ENCODE measurements at places on chromosomes 4 and X.

DNA sequence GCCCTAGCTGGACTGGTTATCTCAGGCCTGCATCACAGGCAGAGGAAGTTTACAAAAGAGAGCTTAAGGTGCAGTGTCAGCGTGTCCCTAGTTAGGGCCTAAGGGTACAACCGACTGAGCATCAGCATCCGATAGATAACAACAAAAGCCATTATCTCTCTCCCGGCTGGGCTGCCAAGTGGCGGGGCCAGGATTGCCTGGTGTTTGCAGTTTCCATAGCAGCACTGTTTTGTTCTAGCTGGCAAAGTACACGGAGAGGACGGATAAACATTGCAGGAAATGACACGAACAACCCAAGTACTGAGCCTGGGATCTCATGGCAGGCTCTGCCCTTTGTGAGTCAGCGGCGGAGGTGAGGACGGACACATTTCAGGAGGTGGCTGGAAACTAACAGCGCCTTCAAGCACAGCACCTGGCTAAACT, 104.7 kb upstream of the NOCT start:
- H3K4me1 ChIP-seq = no peaks in the 10 kb centered on the region
- DNase-seq = no peak
- no peak overlapping the region for H3K27ac ChIP-seq
- no peak overlapping the region for H3K4me3 ChIP-seq
- no peaks in the 10 kb centered on the region for H3K36me3 ChIP-seq
- no peaks in the 10 kb centered on the region for H3K27me3 ChIP-seq

DNA sequence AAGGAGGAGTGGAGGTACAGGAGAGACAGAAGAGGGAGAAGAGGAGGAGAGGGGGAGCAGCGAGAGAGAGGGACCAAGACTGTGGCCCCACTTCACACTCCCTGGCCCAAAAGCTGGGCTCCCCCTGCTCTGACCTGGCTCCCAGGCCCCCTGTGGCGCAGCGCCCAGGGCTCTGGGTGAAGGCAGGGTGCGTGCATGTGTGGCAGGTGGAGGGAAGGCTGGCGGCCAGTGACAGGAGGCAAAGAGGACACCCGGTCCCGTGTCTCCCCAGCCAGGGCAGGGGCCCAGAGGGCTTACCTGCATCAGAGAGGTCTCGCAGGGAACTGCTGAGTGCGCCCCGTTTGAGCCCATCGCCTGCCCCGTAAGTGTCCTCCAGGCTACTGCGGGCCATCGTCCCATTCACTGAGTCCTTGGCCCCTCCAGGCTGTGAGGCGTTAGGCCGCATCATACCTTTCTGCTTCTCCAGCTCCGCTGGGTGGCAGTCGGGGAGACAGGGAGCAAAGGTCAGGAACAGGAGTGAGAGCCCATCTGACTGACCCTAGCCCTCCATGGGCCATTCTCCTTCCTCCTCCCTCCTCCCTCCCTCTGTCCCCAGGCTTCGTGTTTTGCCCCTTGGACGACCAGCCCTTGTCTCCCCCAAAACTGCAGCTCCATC, 11.1 kb upstream of the KDM5C start:
- H3K4me1 ChIP-seq = no peaks in the 10 kb centered on the region
- H3K36me3 ChIP-seq = no peaks in the 10 kb centered on the region
- no peak overlapping the region for H3K27ac ChIP-seq
- H3K27me3 ChIP-seq = no peaks in the 10 kb centered on the region

- no peak overlapping the region for H3K27ac ChIP-seq
- DNase-seq = no peak
- H3K27me3 ChIP-seq = no peaks in the 10 kb centered on the region
- H3K4me3 ChIP-seq = no peak overlapping the region
- H3K36me3 ChIP-seq = no peaks in the 10 kb centered on the region
- no peaks in the 10 kb centered on the region for H3K4me1 ChIP-seq
These were observed 223.9 kb upstream of the EPHA5 start for GRCh38 chr4:65893957-65894755.

DNA sequence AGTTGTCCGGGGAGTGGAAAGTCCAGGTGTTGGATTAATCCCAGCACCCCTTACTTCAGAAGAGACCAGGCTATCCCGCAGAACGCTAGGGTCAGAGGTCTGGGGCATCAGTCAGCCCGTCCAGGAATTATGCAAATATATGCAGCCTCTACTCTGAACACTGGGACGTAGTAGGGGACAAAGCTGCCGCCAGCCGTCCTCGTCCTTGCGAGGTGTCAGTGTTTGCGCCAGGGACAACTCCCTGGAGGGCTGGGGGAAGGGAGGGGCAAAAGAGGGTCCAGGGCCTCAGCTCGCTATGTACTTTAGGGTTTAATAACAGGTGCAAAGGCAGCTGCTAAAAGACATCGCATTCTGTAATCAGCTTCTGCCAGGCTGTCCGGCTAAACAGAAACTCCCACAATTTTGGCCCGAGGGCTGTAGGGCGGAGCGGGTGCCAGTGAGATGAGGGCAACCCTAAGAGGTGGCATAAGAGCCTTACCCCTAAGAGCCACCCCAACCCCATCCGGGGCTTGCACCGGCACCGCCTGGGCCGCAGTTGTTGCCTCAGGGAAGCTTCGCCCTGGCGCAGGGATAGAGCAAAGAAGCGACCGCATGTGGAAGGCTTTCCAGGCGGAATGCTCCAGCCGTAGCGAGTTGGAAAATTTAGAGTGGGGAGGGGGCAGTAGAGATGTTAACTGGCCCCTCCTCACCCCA, 8.4 kb downstream of the HAND2 start:
- DNase-seq = no peak
- no peak overlapping the region for H3K27ac ChIP-seq
- H3K27me3 ChIP-seq = peaks cover 76% of the 10 kb centered on the region
- no peaks in the 10 kb centered on the region for H3K4me1 ChIP-seq
- H3K36me3 ChIP-seq = no peaks in the 10 kb centered on the region

GRCh38 chrX:71514367-71515037, 18.4 kb upstream of the OGT start:
- no peaks in the 10 kb centered on the region for H3K36me3 ChIP-seq
- H3K27ac ChIP-seq = no peak overlapping the region
- H3K27me3 ChIP-seq = no peaks in the 10 kb centered on the region
- no peak overlapping the region for H3K4me3 ChIP-seq

- H3K36me3 ChIP-seq = no peaks in the 10 kb centered on the region
- no peak overlapping the region for H3K4me3 ChIP-seq
- H3K4me1 ChIP-seq = peaks cover 67% of the 10 kb centered on the region
- peak; percentile 61 for DNase-seq
- no peaks in the 10 kb centered on the region for H3K27me3 ChIP-seq
These were observed 21.0 kb downstream of the JAKMIP1 start for GRCh38 chr4:6179362-6179761.

GRCh38 chrX:45806410-45807121, 605.9 kb upstream of the DIPK2B start:
- H3K36me3 ChIP-seq = no peaks in the 10 kb centered on the region
- H3K4me3 ChIP-seq = peak overlapping the region; percentile 55
- peaks cover 15% of the 10 kb centered on the region for H3K4me1 ChIP-seq
- H3K27me3 ChIP-seq = no peaks in the 10 kb centered on the region
- DNase-seq = peak; percentile 71

GRCh38 chr4:40525752-40526598, 103.7 kb downstream of the RBM47 start:
- H3K27ac ChIP-seq = peak overlapping the region; percentile 62
- H3K27me3 ChIP-seq = no peaks in the 10 kb centered on the region
- no peaks in the 10 kb centered on the region for H3K4me1 ChIP-seq
- H3K36me3 ChIP-seq = no peaks in the 10 kb centered on the region
- DNase-seq = no peak

DNA sequence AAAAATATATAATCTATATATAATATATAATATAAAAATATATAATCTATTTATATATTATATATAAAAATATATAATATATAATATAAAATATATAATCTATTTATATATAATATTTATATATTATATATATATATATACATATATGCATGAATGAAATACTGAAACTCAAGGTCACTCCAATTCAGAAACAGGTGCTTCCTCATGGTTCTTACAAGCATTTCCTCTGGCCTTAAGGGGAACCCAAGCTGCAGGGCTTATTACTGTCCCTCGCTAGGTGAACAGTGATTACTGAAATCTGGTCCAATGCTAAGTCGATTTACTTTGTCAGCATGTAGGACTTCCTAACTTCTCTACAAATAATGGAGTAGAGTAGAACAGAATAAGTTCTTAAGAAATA, 174.3 kb downstream of the GPM6A start:
- H3K27me3 ChIP-seq = no peaks in the 10 kb centered on the region
- H3K4me1 ChIP-seq = no peaks in the 10 kb centered on the region
- DNase-seq = no peak
- no peak overlapping the region for H3K27ac ChIP-seq
- H3K36me3 ChIP-seq = no peaks in the 10 kb centered on the region

DNA sequence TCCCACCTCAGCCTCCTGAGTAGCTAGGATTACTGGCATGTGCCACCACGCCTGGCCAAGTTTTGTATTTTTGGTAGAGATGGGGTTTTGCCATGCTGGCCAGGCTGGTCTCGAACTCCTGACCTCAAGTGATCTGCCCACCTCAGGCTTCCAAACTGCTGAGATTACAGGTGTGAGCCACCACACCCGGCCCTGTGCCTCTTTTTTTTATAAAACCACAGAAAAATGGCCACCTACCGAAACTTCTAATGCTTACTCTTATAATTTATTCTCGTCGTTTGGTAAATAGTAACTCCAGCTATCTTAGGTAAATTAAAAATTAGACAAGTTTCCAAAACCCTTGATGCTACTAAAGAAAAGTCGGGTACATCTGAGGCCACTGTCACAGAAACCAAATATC, 54.4 kb downstream of the IRF2 start:
- H3K4me3 ChIP-seq = no peak overlapping the region
- H3K27ac ChIP-seq = no peak overlapping the region
- peaks cover 55% of the 10 kb centered on the region for H3K4me1 ChIP-seq

DNA sequence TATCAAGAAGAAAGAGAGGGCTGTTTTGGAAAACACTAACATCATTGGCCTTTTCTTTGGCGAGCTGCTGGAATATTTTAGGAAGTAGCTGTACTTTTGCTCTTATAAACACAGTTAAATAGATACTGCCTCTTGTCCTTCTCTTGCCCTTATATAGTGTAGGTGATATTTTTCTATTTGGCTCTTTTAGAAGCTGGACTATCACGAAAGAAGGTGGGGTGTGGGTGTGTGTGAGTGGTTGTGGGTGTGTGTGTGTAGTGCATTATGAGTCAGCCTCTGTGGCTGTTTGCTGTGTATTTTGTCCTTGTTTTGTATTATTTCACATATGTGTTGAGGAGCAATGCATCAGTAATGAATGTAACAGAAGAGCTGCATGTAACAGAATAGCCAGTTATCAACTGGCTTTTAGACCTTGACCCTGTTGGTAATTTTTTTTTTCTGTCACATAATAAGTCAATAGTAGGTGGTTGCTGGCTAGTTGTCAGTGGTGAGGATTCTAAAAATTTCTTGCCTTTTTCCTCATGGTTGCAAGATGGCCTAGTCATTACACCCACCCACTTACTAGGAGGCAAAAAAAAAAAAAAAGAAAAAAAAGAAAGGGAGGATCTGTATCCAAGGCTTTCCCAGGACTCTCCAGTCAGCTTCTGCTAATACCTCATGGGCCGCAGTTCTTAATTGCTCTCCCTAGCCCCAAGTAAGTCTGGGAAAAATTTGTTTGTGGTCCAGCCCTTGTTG, 23.8 kb downstream of the ARHGAP10 start:
- DNase-seq = no peak
- H3K27me3 ChIP-seq = no peaks in the 10 kb centered on the region
- no peak overlapping the region for H3K27ac ChIP-seq
- H3K36me3 ChIP-seq = no peaks in the 10 kb centered on the region
- no peaks in the 10 kb centered on the region for H3K4me1 ChIP-seq
- H3K4me3 ChIP-seq = no peak overlapping the region

DNA sequence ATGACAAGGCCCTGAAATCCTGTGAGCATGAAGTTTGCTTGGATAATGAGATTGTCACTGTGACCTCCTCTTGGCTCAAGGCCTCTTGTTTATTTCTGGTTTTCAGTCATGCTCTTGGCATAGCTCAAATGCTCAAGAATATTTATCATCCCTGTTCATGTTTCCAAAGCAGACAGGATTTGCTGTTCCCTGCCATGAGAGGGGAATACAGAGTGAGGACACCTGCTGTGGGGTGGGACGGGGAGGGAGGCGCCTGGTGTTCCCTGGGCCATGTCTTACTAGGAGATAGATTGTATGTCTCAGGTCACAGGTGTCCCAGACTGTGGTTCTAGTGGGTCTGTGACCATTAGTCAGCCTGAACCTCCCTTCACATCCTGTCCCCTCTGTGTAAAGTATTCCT, 34.9 kb upstream of the SH3RF1 start:
- no peaks in the 10 kb centered on the region for H3K27me3 ChIP-seq
- no peaks in the 10 kb centered on the region for H3K36me3 ChIP-seq
- DNase-seq = no peak
- no peak overlapping the region for H3K27ac ChIP-seq
- no peak overlapping the region for H3K4me3 ChIP-seq

- H3K4me1 ChIP-seq = no peaks in the 10 kb centered on the region
- H3K27me3 ChIP-seq = no peaks in the 10 kb centered on the region
- H3K36me3 ChIP-seq = no peaks in the 10 kb centered on the region
- no peak overlapping the region for H3K4me3 ChIP-seq
- no peak for DNase-seq
These were observed 115.1 kb upstream of the MXRA5 start for GRCh38 chrX:3461397-3462165.

- peak overlapping the region; percentile 64 for H3K4me3 ChIP-seq
- H3K36me3 ChIP-seq = no peaks in the 10 kb centered on the region
These were observed 569.3 kb upstream of the DIPK2B start for GRCh38 chrX:45769761-45770582.

DNA sequence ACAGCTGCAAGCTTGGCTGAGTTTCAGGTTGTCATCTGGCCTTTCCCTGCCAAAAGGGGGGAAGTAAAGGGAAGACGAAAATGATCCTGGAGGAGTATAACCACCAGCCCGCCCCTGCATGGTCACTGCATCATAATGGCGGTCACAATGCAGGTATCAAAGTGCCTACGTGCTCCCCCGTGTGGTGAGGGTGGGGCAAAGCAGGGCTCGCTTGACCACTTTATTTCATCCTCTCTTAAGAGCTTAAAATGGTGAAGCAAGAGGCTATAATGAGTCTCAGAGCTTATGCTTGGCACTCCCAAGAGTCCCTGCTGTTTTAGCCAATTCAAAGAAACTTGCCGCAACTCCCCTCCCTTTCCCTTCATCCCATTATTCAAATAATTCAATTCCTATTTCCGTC, 105.6 kb downstream of the APOOL start:
- H3K36me3 ChIP-seq = no peaks in the 10 kb centered on the region
- H3K27ac ChIP-seq = no peak overlapping the region
- no peaks in the 10 kb centered on the region for H3K4me1 ChIP-seq
- no peak for DNase-seq

- H3K36me3 ChIP-seq = no peaks in the 10 kb centered on the region
- DNase-seq = no peak
- no peaks in the 10 kb centered on the region for H3K4me1 ChIP-seq
- no peak overlapping the region for H3K27ac ChIP-seq
- no peaks in the 10 kb centered on the region for H3K27me3 ChIP-seq
- H3K4me3 ChIP-seq = no peak overlapping the region
These were observed 90.3 kb upstream of the TMEM150C start for GRCh38 chr4:82652062-82652461.

- no peak for DNase-seq
- H3K36me3 ChIP-seq = no peaks in the 10 kb centered on the region
- peaks cover 14% of the 10 kb centered on the region for H3K27me3 ChIP-seq
These were observed 139.9 kb upstream of the ZIC3 start for GRCh38 chrX:137425986-137426385.

GRCh38 chr4:109079201-109079600, 223.3 kb downstream of the COL25A1 start:
- no peaks in the 10 kb centered on the region for H3K36me3 ChIP-seq
- no peak overlapping the region for H3K27ac ChIP-seq
- DNase-seq = no peak
- H3K4me1 ChIP-seq = no peaks in the 10 kb centered on the region
- H3K27me3 ChIP-seq = no peaks in the 10 kb centered on the region
- no peak overlapping the region for H3K4me3 ChIP-seq

GRCh38 chr4:100356172-100356571, 161.7 kb downstream of the EMCN start:
- no peaks in the 10 kb centered on the region for H3K36me3 ChIP-seq
- H3K4me1 ChIP-seq = no peaks in the 10 kb centered on the region
- no peak for DNase-seq
- no peaks in the 10 kb centered on the region for H3K27me3 ChIP-seq
